Spleen (tissue), 13 donors: ENCODE measurements at places on chromosomes 12 and 14. TPM values are rescaled to one million over a fixed set of nuclear protein-coding genes. Genes with fewer than 3 reads are reported as not detected.

The AQP6 gene
- polyA plus RNA-seq, result 0.03 TPM

- no peak for DNase-seq
These were observed 142.5 kb upstream of the LMNTD1 start for GRCh38 chr12:25695574-25695973.

- no peak for DNase-seq
These were observed 239 bp downstream of the ZFP36L1 start for GRCh38 chr14:68792678-68792978.

The OR10A7 gene
- not detected for polyA plus RNA-seq

DNA sequence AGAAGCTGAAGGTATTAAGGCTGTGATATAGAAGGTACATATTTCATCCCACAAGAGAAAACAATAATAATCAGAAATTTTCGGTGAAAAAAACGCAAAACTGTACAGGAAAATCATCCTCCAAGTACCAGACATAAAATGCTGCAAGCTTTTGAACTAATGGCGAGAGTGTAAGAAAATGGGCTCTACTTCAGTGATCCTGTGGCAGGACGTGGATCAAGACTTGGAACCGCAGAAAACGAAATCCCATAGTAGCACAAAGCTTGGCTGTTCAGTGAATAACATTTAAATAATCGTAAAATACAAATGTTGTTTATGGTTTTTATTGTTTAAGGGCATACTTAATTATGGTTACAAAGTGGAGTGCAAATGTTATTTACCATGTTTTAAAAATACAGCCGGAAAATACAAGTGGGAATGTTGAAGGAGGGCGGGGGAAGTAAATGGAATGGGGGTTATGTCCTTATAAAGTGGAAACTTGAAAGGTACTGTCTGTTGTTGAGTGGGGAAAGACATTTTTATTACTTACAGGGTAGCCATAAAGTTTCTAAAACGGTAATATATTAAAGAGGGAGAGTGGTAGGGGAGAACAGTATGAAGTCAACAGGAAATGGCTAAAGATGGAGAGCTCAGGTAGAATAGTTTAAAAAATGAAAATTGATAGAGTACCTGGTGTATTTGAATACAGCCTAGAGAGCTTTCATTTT lies 1.1 kb downstream of the SMIM10L1 start:
- DNase-seq, result no peak

The NANOG gene
- not detected for polyA plus RNA-seq

- DNase-seq, result no peak
These were observed 132.3 kb downstream of the C12orf75 start for GRCh38 chr12:105462831-105463230.

DNA sequence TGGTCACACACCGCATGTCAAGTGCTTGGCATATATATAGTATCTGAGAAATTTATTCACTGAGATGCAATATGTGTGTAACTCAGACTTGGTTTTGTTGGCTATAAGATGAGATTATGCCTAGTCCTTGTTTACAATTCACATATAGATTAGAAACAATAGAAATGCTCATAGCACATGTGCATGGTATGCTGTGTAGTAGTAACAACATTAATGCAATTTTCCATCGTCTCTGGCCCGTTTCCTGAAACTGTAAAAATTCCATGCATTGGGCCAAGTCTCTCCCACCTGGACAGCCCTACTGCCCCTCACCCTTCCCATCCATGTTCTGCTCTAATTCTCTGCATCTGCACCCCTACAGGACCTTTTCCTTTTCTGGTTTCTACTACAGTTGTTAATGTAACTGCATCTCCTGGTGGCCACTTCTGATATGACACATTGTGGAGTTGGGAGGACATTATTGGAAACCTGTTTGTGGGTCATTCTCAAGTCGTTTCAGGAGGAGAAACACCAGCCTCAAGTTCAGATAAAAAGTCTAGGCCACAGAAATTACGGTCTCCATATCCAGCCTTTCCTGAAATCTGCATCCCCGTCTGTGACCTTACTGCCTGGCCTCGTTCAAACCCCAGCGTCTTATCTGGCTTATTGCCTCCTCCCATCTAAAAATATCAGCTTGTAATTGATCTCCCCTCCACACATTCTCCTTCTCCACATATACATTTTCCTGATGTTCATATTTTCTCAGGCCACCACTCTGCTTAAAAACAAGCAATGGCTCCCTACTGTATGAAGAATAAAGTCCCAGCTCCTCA lies 37.5 kb downstream of the EMP1 start:
- no peak for DNase-seq

- DNase-seq, result no peak
These were observed 19.8 kb upstream of the PGF start for GRCh38 chr14:74975059-74975810.

- no peak for DNase-seq
These were observed 424.2 kb downstream of the ETNK1 start for GRCh38 chr12:23049180-23049579.
